ENCODE measurements at places on chromosomes 3 and 15.

- no peak for DNase-seq
These were observed 41.7 kb downstream of the TCF12 start for GRCh38 chr15:56960116-56960515.

DNA sequence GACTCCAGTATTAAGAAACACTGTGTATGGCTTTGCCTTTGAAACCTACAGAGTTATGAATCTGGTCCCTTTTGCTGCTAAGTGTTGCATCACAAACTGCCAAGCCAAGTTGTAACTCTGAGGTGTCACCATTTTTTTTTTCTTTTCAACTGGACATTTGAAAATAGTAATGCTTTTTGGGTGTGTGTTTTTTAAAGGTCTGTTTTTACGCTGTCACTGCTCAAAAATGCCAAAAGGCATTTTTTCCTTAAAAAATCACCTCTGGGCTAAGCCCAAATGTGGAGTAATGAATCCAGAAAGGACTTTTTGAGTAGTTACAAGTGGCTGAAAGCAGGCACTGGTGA, 9.5 kb downstream of the SMAD3 start:
- DNase-seq = no peak

GRCh38 chr3:15804553-15805095, 6.8 kb upstream of the ANKRD28 start:
- DNase-seq = no peak

DNA sequence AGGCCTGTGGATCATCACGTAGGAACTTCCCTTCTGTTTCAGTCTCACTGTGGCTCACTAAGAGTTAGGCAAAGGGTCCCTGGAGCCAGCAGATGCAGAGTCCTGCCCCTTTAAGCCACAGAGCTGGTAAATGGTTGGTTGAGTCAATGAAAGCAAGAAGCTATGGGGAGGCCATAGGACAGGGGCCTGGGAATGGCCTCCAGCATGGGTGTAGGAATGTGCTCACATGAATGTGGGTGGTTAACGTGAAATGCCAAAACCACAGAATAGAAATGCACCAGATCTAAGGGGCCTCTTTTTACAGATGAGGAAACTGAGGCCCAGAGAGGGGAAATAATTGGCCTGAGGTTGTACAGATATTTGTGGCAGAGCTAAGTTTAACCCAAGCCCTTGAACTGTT, 150.3 kb downstream of the TLE3 start:
- DNase-seq = no peak

GRCh38 chr3:143357700-143358099, 238.1 kb downstream of the CHST2 start:
- no peak for DNase-seq

GRCh38 chr3:179688850-179689249, 36.0 kb downstream of the USP13 start:
- DNase-seq = no peak
